ENCODE measurements at places on chromosomes 16 and 17.

DNA sequence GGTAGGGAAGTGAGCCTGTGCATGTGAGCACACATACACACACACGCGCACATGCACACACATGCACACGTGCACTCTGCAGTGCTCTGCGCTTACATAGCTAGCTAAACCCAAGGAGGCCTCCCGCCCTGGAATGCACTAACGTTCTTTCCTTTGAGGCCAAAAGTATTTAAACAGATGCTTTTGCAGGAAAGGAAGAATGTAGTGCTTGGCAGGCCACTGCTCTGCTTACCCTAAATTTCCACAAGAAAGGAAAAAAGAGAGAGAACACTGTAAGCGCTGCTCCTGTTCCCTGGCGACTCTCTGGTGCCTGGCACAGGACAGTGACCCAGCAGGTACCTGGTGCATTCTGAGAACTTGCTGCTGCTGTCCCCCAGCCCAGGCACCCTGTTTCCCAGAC is 31.3 kb upstream of the MRPS23 start:
- DNase-seq: no peak

- DNase-seq: no peak
Measured at GRCh38 chr16:71262391-71262790, 26.8 kb downstream of the CMTR2 start.

DNA sequence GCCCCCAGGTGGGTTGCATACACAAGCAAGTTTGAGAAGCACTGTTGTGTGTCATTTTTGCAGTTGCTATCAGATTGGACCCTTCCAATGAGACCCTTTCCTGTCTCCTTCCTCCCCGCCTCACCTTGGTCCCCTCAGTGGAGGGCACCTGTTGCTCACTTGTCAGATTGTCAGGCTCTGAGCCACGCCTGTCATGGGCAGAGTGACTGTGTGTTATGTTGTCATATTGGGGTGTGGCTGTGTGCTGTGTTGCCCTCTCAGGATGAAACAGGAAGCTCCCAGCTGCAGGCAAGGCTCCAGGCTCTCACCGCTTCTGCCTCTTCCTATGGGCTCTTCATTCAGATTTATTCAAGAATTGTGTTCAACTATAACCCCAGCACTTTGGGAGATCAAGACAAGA is 302.9 kb downstream of the CPPED1 start:
- DNase-seq: no peak

DNA sequence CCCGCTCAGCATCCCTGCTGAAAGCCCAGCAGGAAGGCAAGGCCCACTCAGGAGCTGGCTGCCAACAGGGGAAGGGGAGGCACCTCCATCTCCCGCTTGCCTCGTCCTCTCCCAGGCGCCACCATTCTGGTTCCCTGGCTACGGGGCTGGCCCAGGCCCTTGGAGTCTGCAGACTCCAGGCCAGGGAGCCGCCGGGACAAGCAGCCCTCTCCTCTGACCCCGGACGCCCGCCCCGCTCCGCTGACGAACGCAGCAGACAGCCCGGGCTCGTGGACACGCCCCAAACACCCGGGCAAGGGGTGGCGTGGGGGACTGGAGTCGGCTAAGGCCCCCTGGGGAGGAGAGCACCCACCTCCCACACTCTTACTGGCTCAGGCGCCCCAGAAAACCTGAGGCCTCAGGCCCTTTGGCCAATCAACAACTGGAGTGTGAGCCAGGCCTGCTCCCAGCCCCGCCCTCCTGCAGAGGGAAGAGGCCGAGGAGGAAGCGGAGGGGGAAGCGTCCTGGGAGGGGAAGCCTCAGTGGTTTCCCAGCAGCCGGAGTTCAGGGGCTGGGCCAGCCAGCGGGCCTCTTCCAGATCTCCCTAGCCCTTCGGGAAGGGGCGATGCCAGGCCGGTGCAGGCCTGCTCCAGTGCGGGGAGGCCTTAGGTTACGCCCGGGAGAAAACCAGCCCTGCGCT is 4.2 kb downstream of the MNT start:
- DNase-seq: no peak

GRCh38 chr16:65667011-65667578 is 545.2 kb upstream of the CDH11 start:
- no peak for DNase-seq

DNA sequence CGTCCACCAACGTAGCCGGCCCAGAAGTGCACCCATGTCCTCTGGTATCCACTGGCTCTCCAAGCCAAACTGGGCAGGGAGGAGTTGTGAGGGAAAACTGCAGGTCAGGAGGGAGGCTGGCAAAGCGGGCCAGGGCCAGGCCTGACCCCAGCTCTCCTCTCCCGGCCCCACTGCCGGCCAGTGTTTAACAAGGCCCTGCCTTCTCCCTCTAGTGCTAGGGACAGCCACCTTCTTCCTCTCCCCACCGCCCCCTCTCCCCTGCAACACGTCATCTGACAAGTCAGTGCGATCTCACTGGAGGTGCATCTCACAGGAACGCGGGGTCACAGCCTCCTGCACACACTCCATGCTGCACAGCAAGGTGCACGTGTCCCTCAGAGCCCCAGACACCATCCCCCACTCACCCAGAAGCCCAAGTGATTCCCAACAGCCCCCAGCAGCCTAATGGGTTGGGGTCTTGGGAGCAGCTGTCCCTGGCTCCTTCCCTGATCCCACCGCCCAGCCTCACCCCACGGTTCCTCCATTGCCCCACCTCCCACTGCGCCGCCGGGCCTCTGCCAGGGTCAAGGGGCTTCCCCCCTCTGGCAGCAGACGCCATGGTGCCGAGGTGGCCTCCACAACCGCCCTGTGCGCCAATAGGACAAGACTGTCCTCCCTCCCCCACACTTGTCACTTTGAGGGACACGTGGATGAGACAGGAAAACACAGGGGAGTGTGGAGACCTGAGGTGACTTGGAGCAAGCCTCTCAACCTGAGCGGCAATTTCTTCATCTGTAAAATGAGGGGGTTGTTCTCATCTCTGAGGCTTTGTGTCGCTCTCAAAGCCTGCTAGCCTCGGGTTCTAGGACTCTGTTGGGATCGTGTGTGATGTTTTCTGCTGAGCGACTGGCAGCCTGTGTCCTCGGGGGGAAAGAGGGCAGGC is 1.1 kb upstream of the ACE start:
- no peak for DNase-seq

- no peak for DNase-seq
Measured at GRCh38 chr16:77290451-77291115, 91.4 kb downstream of the SYCE1L start.

GRCh38 chr17:46794318-46794717 is 24.2 kb downstream of the WNT3 start:
- DNase-seq: no peak

GRCh38 chr17:78219396-78220150 is 5.5 kb downstream of the BIRC5 start:
- no peak for DNase-seq

DNA sequence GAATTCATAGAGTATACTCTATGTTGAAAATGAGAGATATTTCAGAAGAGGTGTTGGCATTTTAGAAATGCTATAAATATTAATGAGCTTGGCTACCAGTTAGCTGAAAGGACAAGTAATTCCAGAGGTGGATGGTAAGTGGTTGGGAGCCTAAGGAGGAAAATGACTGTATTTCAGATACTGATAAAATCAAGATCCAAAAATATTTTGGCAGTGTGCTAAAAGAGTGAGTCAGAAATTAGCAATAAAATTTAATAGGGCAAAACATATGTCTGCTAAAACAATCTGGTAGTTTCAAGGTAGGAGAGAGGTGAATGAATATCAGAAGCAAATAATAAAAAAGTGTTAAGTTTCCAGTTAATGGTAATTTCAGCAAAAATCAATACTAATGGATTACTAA is 1287.9 kb downstream of the CDH8 start:
- DNase-seq: no peak

DNA sequence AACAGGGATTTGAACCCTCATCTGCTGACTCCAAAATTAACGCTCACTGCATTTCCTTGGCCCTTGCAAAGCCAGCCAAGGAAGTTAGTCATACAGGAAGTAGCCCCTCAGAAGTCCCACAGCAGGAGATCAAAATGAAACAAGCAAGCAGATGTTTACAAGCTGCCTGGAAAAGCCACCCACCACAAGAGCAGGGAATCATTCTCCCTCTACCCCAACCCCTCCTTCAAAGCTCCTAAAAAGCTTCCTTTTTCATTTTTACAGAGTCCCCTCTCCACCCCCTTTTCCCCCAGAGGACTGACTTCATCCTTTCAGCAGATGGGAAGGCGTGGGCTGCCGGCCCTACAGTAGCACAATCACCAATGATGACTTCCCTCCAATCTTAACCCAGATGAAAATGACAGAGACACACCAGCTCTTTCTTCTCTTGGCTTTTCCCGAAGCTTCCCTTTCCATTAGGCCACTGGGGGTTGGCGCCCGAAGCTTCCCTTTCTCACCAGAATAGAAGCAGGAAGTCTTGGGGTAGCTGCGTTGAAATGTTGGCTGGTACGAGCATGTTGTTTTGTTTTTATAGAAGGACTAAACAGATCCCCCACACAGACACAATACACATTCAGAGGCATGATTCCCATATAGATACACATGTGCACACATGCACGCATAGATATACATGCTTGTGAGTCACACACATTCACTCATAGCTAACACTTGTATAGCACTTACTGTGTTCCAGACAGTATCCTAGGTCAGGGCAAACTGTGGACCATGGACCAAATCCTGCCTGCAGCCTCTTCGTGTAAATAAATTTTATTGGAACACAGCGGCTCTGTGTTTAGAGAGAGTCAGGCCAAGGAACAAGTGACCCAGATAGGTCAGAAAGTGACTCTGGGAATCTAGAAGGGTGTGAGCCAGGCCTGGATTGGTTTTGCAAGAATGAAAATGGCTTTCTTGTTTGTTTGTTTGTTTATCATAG is 17.4 kb downstream of the ITPRIPL2 start:
- DNase-seq: no peak
